ENCODE measurements at places on chromosomes 2 and 18.

GRCh38 chr2:17355608-17356329 lies 162.5 kb downstream of the RAD51AP2 start:
- DNase-seq = no peak

DNA sequence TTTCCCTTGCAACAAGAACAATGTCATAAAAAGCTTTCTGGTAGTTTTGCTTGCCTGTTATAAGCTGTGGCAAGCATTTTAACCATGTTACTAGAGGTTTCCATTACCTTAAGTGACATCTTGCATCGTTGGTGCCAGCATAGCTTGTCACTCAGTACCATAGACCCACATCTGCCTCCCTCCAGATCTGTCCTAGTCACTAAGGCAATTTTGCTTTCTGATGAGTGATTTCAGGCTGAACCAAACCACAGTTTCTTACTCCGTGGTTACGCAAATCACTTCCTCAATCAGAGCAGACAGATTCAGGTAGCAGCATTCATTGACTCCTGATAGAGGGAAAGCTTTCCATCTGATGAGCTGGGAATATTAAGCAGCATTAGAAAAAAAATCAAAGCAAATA lies 1057.5 kb upstream of the FAM98A start:
- no peak for DNase-seq

DNA sequence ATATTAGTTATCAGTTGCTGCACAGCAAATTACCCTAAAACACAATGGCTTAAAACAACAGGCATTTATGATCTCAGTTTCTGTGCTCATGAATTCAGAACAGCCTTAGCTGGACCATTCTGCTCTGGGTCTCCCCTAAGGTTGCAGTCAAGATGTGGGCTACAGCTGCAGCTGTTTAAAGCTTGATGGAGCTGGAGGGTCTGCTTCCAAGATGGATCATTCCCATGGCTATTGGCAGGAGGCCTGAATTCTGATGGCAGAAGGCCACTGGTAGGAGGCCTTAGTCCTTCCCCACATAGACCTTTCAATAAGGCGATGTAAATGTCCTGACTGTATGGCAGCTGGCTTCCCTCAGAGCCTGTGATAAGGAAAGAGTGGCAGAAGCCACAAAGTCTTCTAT lies 118.6 kb upstream of the SERPINE2 start:
- no peak for DNase-seq

- no peak for DNase-seq
Observed at GRCh38 chr2:183493040-183493439, 368.8 kb downstream of the NUP35 start.

Data from activated T-cell treated with anti-CD3 and anti-CD28 coated beads for 48 hours (primary cell).